Activated CD4-positive, CD25-positive, alpha-beta regulatory T cell (primary cell): ENCODE measurements at places on chromosomes 6 and 20.

GRCh38 chr6:27062755-27063154, 184.7 kb upstream of the PRSS16 start:
- no peak for DNase-seq

DNA sequence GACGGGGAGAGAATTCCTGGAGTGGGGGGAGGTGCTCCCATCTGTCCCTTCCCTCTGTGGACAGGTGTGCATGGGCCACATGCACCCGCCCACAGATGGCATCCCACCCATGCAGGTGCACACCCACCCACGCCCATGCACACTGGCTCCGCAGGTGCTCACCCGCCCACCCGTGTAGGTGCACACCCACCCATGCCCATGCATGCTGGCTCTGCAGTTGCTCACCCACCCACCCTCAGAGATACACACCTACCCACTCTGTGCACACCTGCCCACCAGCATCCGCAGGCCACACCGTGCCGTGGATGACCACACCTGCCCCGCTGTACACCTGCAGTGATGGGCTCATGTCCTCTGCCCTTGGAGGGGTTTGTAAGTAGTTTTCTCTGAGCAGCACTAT, 132.0 kb downstream of the PHACTR3 start:
- DNase-seq: no peak

GRCh38 chr6:12813321-12813720, 96.8 kb downstream of the PHACTR1 start:
- DNase-seq: no peak

- no peak for DNase-seq
Observed at GRCh38 chr20:10922506-10922905, 248.7 kb upstream of the JAG1 start.

GRCh38 chr20:1267161-1267560, 1.1 kb downstream of the SNPH start:
- DNase-seq: no peak

GRCh38 chr6:21201187-21201586, 392.4 kb upstream of the SOX4 start:
- DNase-seq: no peak

DNA sequence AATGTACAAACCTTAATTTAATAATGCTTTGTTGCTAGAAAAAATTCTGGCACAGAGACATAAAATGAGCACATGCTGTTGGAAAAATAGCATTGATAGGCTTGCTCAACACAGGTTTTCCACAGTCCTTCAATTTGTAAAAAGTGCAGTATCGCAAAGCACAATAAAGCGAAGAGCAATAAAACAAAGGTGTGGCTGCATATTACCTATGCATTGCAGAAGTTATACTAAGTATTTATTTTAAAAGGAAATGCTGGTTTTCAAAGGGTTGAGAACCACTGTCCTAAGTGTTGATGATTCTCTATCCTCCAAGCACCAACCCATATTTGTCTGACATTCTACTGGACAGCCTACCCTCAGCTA, 54.1 kb upstream of the CAP2 start:
- DNase-seq: no peak

GRCh38 chr6:81906709-81907204, 154.3 kb upstream of the TENT5A start:
- no peak for DNase-seq

DNA sequence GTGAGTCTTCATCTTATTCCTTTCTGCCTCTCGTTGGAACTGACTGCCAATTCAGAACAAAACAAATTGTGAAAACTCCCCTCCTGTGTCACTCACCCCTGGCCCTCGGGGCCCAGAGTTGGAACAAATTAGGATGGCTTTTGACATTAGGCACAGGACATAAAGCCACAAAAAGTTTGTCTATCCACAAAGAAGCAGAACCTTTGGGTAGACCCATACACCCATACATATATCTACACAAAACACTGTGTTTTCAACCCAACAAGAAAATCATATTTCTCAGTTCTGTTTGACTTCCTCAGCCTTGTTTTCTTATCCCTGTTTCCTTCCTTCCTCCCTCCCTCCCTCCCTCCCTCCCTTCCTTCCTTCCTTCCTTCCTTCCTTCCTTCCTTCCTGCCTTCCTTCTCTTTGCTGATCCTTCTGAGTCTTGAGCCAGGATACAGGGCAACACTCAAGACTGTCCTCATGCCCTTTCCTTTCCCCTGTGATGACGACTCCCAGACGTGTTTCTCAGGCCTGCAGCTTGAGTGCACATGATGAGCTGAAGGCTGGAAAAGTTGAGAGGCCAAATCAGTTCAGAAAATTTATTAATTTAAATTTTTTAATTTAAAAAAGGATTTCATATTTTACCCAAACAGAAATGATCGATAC, 41.7 kb upstream of the NKX2-2 start:
- no peak for DNase-seq

- DNase-seq: no peak
Observed at GRCh38 chr6:14476793-14477531, 359.4 kb downstream of the CD83 start.

DNA sequence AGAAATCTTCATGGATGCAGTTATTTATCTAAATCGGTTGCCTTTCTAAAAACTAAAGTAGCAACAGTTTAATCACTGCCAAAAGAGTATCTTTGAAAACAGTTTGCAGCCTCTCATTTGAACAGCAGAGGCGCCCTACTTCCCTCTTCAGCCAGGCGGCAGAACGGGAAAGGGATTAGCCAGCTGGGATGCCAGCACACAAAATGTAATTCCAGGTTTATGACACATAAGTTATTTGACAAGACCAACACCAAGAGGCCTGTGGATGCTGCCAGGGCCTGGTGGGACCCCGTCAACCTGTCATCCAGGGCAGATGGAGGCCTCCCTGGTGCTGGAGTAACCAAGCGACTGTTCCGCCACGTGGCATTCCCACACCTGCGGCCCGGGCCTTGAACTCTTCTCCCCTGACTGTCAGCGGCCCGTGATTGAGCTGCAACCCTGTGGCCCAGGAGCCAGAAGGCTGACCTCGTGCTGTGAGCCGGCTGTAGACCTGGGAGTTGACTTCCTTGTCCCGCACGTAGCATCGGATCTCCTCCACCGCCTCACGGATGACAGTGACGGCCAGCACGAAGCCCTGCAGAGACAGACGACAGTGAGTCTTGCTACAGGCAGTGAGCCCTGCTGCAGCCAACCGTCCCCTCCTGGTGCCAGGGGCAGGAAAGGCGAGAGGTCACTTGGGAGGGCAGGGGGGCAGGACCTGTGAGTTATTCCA, 55.5 kb downstream of the ATP9A start:
- no peak for DNase-seq

- DNase-seq: no peak
Observed at GRCh38 chr20:31896049-31896448, 25.6 kb downstream of the TTLL9 start.

DNA sequence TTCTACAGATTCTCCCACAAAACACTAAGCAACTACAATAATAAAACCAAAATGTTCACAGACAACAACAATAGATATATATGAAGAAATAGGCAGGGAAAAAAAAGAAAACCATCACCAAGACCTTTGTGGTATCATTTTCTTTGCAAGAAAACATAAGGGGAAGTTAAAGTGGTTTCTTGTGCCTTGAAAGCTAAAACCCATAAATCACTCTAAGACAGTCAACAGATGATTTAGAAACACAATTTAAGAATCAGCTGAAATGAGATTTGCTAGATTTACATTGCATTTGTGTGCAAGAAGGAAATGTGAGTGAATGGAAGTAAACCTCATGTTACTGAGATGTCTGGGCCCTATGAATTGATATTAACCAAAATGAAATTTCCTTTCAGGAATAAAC, 1265.4 kb upstream of the GJE1 start:
- DNase-seq: no peak

- no peak for DNase-seq
Observed at GRCh38 chr6:20866935-20867703, 332.9 kb downstream of the CDKAL1 start.

DNA sequence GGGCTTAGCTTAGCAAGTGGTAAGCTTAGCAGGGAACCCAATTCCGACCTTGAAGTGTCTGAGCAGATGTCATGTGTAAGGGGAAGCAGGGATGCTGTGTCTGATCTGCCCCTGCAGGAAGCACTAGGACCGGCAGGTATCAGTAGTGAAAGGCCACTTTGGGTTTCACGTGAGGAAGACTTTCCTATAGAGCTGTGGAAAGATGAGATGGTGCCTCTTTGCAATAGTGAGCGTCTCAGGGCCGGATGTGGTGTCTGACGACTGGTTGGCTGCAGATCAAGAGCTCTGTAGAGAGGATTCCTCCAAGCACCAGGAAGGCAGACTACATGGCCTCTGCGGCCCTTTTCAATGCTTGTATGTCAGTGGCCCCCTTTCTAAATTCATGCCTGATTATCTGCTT, 98.3 kb downstream of the TIAM2 start:
- DNase-seq: no peak

DNA sequence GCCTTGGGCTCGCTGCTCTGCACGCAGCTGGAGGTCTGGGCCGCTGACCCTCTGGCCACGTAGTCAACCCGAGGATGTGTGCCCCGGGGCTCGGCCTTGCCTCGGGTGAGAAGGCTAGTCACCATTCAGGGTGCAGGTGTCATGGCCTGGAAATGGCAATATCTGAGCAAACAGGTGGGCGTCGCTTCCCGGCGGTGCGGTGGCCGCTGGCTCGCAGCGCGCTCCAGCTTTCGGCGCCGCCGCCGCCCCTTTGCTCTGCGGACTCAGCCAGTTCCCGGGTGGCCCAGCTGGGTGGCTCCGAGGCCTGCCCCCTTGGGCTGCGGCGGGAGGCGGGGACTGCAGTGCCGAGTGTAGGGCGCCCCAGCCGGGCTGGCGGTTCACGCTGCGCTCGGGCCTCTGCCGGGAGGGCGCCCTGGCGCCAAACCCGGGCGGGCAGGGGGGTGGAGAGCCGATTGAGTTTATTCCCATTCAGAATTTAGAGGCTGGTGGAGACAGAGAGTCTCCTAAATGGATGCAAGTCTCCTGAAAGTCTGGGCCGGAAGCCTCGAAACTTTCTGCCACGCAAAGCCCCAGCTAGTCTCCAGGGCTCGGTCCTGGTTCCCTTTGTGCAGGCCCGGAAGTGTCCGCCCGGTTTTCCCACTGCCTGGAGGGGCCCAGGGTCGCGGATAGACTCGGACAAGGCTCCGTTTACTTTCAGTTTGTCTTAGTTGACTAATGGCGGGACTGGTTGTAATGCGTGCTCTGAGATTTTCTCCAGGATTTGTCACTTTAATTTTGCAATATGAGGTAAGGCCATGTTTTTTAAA, 11.3 kb upstream of the TFAP2A start:
- no peak for DNase-seq

- DNase-seq: no peak
Observed at GRCh38 chr6:138386897-138387296, 9.2 kb downstream of the SMIM28 start.

- DNase-seq: no peak
Observed at GRCh38 chr20:54119744-54120143, 49.4 kb upstream of the BCAS1 start.

DNA sequence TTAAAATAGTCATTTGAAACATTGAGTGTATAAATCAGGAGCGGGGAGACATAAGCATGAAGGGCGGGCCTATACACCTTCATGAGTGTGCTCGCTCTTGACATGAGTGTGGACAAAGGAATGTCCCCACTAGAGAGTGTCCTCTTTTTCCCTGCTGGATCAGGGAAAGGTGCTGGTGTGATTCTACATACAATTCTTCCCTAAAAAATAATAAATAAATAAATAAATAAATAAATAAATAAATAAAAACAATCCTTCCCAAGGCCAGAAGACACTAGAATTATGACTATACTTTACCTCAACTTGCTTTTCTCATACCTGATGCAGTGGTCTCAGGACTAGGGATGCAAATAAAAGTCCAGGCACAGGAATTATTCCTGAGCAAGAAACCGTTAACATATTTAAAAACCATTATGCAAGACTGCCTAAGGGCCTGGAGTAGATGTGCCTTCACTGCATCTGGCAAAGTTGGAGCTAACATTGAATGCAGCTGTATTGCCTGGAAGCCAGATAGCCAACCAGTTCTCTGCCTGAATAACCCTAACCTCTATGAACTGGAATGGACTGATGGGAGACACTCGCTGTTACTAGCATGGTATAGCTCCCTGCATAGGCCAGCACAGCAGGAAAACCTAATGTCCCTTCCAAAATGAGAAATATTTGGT, 37.5 kb upstream of the MICB start:
- DNase-seq: no peak

GRCh38 chr20:9230406-9230805, 161.5 kb downstream of the PLCB4 start:
- no peak for DNase-seq

DNA sequence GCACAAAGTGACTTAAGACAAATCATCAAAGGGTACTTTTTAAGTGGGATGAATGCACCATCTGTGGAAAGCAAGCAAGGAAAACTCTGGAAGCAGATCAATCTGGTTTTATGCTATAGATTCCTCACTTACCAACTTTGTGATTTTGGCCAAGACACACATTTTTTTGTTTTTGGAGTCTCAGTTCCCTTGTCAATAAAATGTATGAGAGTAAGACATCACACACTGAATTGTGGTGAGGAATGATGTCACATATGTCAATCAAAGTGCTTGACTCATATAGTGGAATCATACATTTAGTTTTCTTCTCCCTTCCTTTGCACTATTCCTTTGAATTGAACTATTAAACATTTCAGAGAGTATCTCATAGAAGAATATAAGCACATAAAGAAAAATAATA, 620.5 kb upstream of the CITED2 start:
- no peak for DNase-seq

GRCh38 chr6:63149730-63150129, 61.5 kb upstream of the FKBP1C start:
- DNase-seq: no peak

- no peak for DNase-seq
Observed at GRCh38 chr6:112086744-112087135, 542 bp downstream of the TUBE1 start.

GRCh38 chr6:16736856-16737775, 24.1 kb downstream of the ATXN1 start:
- DNase-seq: no peak

GRCh38 chr20:61538183-61538942, 286.3 kb downstream of the CDH4 start:
- DNase-seq: no peak

DNA sequence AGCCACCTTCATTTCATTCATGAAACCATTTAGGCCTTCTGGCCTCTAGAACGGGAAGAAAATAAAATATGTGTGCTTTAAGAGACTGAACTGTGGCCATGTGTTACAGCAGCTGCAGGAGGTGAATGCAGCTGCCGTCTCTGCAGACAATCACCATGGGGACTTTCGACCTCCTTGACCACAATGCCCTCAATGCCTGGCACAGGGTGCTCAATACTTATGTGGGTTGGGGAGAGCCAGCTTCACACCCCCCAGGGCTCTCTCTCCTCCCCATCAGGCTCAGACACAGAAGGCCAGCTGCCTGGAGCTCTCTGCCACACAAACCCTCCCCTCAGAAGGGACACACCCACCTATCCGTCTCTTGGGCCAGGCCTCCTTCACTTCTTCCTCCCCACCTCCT, 43.5 kb downstream of the ANKRD60 start:
- no peak for DNase-seq

DNA sequence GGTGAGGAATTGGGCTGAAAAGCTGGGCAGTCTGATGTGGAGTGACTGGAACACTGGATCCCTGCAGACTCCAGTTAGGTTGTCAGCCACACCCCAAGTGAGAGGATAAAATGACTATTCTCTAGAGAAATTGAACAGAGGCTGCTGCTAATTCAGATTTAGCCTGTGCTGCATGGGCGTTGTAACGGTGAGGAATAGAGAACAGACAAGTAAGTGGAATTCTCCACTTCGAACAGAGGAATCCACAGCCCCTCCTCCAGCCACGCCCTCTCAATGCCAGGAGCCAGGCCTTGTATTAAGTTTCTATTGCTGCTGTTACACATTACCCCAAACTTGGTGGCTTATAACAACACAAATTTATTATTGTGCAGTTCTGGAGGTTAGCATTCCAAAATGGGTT, 109.3 kb downstream of the CFAP61 start:
- no peak for DNase-seq
